ENCODE measurements at places on chromosomes 4 and X.
A peak's percentile ranks its signal among the peaks of the same experiment; 100 is the strongest.

GRCh38 chr4:8090744-8091301 is 67.8 kb downstream of the ABLIM2 start:
- DNase-seq: no peak

GRCh38 chr4:138494931-138495330 is 252.8 kb upstream of the SLC7A11 start:
- no peak for DNase-seq

GRCh38 chr4:145071560-145071959 is 26.4 kb downstream of the ANAPC10 start:
- no peak for DNase-seq

DNA sequence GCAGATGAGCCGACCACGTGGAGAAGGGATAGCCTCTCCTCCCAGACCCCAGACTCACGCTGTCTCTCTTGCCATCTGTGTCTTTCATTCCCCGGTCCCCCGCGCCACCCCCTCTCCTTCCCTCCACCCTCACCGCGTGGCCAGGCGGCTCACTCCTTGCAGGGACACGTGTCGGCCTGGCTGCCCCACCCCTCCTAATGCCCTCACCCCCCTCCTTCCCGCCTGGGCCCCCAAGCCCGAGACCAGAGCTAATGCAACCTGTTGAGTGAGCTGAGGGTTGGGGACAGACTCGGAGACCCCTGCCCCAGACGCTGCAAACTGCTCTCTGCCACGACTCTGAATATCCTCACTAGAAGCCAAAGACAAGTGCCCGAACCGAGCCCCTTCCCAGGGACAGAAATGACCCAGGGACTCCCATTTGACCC is 1.8 kb downstream of the SLC38A5 start:
- DNase-seq: peak; percentile 16

DNA sequence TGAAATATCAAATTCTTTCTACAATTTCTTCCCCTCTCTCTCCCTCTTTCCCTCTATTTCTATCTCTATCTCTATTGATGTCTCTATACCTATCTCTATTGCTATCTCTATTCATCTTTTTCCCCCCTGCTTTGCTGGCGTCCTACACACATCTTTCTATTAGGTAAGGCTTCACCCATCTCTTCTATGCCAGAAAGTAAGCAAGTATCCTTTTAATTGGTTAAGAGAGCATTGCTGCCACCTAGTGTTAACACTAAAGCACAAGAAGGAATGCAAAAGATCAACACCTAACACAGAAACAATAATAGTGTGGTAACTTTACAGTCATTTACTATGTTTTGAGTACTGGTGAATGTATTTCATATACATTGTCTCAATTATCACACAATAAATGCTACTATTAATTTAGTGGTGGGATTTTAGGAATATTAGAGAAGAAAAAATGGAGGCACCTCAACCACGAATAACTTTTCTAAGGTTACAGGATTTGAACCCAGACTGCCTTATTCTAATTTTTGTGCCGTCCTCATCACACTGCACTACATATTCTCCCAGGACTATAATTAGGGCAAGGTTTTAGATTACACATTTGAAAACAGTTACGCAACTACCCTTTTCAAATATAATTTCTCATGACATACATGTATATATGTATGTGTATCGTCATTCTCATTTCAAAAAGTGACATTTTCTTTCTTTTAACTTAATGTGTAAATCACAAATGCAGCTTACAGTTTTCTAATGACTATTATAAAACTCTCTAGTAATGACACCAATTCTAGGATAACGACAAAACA is 3.7 kb upstream of the C4orf36 start:
- no peak for DNase-seq

GRCh38 chr4:88600176-88600838 is 8.0 kb downstream of the HERC3 start:
- DNase-seq: no peak

GRCh38 chrX:50183891-50184290 is 16.9 kb downstream of the AKAP4 start:
- DNase-seq: no peak

- no peak for DNase-seq
These were observed at the start of gene GABRQ for GRCh38 chrX:152637649-152638442. Gene GABRQ (plus strand): TSS chrX:152637895. CDS start chrX:152638203, 308 bp downstream.

DNA sequence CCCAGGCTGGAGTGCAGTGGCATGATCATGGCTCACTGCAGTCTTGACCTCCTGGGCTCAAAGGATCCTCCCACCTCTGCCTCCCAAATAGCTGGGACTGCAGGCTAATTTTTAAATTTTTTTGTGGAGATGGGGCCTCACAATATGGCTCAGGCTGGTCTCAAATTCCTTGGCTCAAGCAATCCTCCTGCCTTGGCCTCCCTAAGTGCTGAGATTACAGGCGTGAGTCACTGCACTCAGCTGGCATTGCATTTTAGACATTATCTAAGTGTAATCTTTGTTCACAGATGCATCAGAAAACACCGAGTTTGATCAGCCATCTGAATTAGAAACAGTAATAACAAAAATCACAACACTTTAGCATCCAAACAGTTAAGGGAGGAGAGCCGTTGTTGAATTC is 53.4 kb upstream of the CBR4 start:
- no peak for DNase-seq

GRCh38 chr4:37445023-37445422 is 200.5 kb downstream of the NWD2 start:
- DNase-seq: no peak

GRCh38 chr4:129358571-129358970 is 262.6 kb downstream of the C4orf33 start:
- DNase-seq: no peak

DNA sequence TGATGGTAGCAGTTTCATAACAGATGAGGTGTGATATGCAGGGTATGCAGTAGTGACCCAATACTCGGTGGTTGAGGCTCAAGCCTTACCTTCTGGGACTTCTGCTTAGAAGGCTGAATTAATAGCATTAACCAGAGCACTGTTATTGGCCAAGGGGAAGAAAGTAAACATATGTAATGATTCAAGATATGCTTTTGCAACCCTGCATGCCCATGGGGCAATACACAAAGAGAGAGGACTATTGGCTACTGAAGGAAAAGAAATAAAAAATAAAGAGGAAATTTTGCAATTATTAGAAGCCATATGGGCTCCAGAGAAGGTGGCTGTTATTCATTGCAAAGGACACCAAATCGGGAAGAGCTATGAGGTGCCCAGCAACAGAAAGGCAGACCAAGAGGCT is 8.7 kb downstream of the GAGE10 start:
- no peak for DNase-seq
